Neuronal stem cell (in vitro differentiated cells): ENCODE measurements at places on chromosomes 13 and 19.

GRCh38 chr13:46468570-46469463 is 81.8 kb upstream of the RUBCNL start:
- DNase-seq: no peak

DNA sequence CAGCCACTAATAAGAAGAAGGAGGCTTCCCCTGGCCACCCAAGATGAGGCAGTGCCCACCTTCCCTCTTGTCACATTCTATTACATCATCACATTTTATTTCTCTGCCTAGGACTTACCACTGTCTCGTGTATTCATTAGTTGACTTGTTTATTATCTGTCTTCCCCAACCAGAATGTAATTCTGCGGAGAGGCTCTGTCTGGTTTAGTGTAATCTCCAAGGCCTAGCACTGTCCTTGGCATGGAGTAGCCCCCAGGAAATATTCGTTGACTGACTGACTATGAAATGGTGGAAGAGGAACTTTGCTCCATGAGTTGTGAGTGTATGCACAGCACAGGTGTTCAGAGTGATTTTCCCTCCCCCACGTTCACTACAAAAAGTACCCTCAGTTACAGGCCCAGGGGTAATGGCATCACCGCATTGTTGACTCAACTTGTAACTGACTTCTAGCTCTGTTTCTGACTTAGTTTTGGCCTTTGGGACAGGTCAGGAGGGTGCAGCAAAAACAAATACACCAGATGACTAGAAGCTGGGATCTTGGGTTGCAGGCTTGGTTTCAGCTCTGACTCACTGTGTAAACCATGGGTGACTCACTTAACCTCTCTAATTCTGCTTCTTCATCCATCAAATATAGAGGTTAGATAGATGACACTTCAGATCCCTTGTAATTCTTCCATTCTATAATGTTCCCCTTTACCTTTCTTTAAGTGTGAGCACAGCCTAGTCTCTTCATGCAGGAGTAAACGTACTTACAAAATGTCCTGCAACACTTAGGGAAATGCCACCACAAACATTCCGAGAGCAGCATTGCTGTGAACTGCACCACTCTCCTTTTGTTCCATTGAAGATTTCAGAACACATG is 229.7 kb downstream of the KCNRG start:
- no peak for DNase-seq

DNA sequence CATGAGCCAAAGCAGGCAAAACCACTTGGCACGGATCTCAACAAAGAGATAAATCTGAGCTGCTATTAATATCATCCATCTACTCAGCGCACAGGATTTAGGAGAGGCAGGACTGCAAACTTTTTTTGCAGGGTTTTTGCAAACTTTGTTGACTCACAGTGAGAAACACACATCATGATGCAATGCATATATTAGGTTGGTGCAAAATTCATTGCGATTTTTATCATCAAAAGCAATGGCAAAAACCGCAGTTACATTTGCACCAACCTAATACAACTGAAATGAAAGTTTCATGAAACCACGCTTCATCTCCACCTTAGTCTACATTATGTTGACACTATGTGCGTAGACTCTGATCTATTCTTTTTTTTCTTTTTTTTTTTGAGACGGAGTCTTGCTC is 4.5 kb upstream of the NOVA2 start:
- DNase-seq: no peak

DNA sequence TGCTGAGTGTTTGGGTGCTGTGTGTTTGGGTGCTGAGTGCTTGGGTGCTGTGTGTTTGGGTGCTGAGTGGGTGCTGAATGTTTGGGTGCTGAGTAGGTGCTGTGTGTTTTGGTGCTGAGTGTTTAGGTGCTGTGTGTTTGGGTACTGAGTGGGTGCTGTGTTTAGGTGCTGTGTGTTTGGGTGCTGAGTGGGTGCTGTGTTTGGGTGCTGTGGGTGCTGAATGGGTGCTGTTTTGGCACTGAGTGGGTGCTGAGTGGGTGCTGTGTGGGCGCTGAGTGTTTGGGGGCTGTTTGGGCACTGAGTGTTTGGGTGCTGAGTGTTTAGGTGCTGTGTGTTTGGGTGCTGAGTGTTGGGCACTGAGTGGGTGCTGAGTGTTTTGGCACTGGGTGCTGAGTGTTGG is 48.5 kb upstream of the F7 start:
- DNase-seq: no peak

- no peak for DNase-seq
Observed at GRCh38 chr13:40580566-40581276, 85.7 kb downstream of the FOXO1 start.

- DNase-seq: peak; percentile 92
Observed at GRCh38 chr19:56839652-56840450, 675 bp downstream of the PEG3 start.
